Uterus (tissue), 4 donors: ENCODE measurements at places on chromosomes 6 and 20. TPM values are rescaled to one million over a fixed set of nuclear protein-coding genes. Genes with fewer than 3 reads are reported as not detected.

- no peak for DNase-seq
Measured at GRCh38 chr20:56860413-56860812, 231.3 kb downstream of the TFAP2C start.

GRCh38 chr20:62831361-62831788, 14.5 kb downstream of the COL9A3 start:
- DNase-seq: no peak

- no peak for DNase-seq
Measured at GRCh38 chr20:34345402-34345736, 17.7 kb upstream of the ITCH start.

DNA sequence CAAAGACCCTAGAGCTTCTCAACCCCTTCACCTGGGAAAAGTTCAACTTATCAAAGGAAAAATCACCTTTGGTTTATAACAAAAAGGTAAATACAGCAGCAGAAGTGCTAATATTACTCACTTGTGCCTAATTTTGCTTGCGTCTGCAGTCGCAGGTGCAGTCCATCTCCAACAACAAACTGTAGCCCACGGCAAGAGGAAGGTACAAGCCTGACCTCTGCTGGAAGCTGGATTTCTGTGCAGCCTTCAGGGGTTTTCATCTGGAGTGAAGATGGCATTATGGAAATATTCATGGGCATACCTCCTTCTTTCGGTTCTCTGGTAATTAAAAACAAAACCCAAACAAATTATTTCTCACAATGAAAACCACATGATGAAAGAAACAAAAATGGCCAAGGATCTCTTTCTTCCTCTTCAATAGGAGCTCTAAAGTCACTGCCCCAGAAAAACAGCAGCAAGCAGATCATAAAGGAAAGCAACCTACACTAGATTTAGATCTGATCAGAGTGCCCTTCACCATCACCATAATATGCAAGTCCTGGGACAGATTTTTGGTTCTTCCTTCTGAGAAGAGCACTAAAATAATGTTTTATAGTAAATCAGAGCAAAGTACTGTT, 7.8 kb downstream of the UBE3D start:
- no peak for DNase-seq

GRCh38 chr6:18280084-18280483, 15.8 kb upstream of the DEK start:
- DNase-seq: no peak

- DNase-seq: no peak
Measured at GRCh38 chr6:1436334-1437306, 47.2 kb downstream of the FOXF2 start.

- DNase-seq: no peak
Measured at GRCh38 chr6:41730531-41731436, 4.6 kb downstream of the TFEB start.

ZNF512B gene
- total RNA-seq: 23.3 TPM

ADAM33 gene
- 66.5 TPM for total RNA-seq

CGA gene
- total RNA-seq: not detected

CST9 gene
- total RNA-seq: not detected

SYNCRIP gene
- 66.5 TPM for total RNA-seq

SOX18 gene
- 116 TPM for total RNA-seq
